ENCODE measurements at places on chromosomes 2 and 18.

DNA sequence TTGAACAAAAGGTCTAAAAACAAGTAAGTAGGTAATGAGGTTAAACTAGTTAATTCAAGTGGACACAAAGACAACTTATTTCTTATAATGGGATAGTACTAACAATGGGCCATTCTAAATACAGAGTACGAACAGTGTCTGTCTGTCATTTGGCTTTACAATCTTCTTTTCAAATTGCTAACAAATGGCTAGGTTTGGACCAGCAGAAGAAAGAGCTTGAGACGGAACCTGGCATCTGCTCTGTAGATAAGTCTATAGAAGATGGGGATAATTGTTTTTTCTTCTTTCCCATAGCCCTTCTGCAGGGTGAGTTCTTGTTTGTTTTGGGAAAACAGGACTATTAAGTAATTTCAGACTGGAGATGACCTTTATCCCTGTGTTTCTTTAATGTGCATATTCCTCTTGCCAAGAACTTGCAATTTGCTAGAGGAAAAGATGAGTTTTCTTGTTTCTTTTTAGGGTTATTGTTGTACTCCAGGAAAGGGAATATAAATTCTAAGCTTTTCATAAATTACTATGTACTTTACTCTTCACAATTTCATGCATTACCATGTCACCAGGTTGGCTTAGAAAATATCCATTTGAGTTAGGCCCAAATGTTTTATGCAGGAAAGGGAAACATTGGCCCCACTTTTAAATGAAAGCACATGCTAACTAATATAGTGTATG, 500.5 kb upstream of the SYT4 start:
- no peak for DNase-seq

- no peak for DNase-seq
Measured at GRCh38 chr2:24826773-24827145, 33.5 kb downstream of the CENPO start.

DNA sequence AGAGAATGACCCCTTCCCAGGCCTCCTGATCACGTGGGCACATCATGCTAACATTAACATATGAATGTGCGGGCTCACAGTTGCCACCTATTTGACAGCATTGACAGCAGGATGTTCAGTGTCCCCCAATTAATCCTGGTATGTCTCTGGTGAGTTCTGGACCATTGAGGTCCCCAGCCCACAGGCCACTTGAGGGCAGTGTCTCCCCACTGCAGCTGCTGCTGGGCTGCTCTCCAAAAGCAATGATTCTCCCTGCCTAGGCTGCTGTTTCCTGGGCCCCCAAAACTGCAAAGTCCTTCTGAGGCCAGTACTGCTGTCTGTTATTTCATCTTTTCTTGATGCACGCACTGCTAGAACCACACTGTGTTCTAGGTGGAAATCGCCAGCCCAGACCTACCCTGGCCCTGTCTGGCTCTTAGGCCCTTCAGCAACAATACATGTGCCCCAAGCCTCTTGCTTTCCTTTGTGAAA, 52.7 kb upstream of the MAPK4 start:
- DNase-seq: peak; percentile 41

DNA sequence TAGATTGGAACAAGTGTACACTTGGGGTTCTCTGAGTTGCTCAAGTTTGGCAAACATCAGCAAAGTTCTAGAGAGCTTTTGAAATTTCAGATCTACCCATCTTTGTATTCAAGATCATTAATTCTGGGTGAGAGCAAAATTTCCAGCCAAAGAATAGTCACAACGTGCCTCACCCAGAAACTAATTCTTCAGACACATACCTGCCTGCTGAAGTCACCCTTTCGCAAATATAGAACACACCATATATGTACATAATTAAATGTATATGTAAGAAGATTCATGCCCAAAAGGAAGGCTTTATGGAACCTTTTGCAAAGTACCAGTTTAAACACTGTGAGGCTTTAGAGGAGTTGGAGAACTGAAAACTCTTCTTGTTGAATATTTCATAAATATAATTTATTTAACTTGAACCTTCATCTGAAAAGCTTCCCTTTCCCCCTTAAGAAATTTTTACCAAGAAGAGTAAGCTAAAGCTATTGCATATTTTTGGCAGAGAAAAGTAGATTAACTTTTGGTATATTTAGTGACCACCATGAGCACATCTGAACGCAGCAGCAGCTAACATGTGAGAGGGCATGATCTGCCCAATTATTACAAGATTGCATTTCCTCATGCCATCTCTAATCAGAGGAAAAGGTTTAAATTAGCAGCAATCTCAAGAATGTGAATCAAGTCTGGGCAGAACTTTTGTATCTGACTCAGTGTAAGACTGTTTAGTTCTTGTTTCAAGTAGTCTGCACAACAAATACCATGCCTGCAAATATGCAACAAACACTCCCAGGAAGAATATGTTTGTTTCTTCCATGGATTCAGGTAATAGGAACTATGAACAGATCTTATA, 8.2 kb downstream of the RND3 start:
- no peak for DNase-seq

- no peak for DNase-seq
Measured at GRCh38 chr2:39483534-39483933, 46.4 kb upstream of the MAP4K3 start.

DNA sequence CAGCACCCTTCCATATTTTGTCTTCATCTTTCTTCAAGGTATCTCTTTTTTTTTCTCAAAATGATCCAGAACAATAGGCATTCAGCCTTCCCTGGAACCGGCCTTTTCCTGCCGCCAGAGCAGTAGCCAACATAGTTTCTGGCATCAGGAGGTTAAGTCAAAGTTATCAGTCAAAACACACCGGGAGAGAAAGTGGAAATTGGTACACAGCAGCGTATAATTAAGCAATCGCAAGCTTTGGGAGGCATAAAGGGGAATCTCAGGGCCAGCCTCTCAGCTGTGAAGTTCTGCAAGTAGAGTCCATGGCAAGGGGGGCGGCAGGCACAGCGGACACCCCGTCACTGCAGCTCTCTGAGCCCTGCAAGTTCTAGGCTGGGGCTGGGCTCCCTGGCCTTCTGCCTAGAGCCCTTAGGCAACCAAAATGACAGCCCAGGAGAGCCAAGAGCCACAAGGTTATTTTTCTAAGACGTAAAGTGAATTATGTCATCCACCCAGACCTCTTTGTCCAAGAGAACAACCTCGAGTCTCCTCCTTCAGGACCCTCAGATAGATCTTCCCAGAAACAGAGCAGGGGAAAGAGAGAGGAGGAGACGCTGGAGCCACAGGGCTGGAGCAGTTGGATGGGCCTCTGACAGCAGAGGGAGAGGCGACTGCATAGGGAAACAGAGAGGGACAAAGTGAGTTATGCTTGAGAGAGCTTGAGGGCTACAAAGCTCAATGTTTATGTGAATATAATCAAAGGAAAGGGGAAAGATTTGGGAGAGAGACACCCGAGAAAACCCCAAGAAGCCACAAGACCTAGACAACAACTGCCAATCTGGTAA, 114.7 kb downstream of the BCL2L11 start:
- no peak for DNase-seq

- DNase-seq: no peak
Measured at GRCh38 chr2:40344364-40344763, 107.5 kb downstream of the SLC8A1 start.

DNA sequence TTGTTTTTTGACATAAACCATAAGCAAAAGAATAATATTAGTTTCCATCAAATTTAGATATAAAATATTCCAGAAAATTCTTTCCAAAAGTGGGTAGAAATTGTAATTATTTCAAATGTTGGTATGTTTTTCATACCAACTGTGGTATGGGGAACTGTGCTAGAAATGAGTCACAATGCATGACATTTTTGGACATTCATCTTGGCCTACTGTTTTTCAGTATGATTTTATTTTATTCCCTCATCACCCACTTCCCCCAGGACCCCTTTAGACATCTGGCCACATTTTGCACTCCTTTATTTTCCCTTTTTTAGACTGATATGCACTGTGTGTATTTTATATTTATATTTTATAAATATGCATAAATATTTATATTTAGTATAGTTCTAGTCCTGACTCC, 97.1 kb downstream of the DPP4 start:
- DNase-seq: no peak

- no peak for DNase-seq
Measured at GRCh38 chr18:58004317-58004716, 39.7 kb upstream of the NEDD4L start.

DNA sequence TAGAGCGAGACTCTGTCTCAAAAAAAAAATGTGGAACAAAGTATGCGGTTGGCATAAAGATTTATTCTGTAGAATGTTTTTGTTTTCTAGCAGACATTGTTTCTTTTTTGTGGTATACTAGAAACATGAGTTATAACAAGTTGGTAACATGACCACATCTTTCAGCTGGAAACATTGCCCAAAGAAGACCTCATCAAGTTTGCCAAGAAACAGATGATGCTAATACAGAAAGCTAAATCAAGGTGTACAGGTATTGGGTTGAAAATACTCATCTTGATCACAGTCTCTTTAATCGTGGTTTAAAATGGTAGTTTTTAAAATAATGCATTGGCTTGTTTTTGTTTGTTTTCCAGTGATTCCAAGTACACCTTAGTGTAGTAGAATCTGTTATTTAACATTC, 1.9 kb downstream of the GCC2 start:
- DNase-seq: no peak

- no peak for DNase-seq
Measured at GRCh38 chr18:5389356-5389755, 93.8 kb upstream of the ZBTB14 start.

DNA sequence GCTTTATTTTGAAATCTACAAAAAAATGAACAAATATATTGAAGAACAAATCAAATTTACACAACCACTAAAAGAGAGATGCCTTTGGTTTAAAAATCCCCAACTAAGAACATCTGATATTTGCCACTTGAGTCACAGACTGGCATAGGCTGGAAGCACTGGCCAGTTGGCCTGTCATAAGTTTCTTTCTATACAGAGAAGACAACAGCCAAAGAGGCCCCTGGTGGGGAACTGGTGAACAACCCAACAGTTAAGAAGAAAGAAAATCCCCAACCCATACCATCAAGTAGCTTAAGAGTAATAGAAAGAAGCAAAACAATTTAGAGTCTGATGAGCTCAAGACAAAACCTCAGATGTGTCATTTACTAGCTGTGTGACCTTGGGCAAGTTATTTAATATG, 45.5 kb downstream of the OSR1 start:
- no peak for DNase-seq

Data from progenitor cell of endocrine pancreas (in vitro differentiated cells).